ENCODE measurements at places on chromosomes 12 and 14. TPM values are rescaled to one million over a fixed set of nuclear protein-coding genes. Genes with fewer than 3 reads are reported as not detected.

SERPINA3 gene
- total RNA-seq = not detected

PRB2 gene
- not detected for total RNA-seq

ZNF26 gene
- total RNA-seq = 16.5 TPM

KRT81 gene
- total RNA-seq = not detected

CEBPE gene
- 0.22 TPM for total RNA-seq

LETMD1 gene
- 61.8 TPM for total RNA-seq

E2F7 gene
- 7.9 TPM for total RNA-seq

TAS2R19 gene
- 0.88 TPM for total RNA-seq

DNA sequence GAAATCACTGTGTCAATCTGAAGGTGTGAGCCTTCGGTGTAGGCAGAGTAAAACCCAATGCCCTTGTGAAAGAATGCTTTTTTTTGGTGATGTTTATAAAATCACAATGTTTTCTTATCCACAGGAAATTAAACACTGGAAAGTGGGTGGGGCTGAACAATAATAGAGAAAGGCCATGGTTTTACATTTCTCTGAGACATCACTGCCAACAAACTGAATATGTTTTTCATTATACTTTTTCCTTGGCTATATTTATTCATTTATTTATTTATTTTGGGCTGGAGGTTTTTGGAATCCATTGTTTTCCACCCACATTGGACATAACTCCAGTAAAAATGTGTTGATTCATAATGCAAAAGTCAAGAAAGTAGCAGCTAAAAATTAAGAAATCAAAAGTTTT lies 16.9 kb downstream of the LRRK2 start:
- no peak for DNase-seq

DNA sequence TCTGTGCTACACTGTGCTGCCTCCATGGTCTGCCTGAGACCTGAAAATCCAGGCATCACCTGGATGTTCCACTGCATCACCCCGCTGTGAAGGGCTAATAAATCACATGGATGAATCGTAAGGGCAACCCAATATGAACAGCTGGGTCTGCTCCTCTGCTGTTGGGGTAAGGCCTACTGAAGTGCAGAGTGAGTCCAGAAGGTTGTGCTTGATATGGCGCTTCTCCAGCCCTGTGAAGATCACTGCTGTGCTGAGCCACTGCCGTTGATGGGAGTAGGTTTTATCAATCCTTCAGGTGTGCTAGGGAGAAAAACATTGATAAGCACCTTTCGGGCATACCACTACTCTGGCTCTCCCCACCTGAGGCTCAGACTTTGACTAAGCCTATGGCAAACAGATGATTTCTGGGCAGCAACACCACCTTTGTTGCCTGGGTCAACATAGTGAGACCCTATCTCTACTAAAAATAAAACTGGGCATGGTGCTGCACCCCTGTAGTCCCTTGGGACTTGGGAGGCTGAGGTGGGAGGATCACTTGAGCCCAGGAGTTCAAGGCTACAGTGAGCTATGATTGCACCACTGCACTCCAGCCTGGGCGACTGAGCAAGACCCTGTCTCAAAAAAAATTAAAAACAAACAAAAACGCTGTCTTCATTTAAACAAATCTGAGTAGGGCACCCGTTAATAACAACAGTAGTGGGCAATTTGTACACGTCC lies 1.7 kb downstream of the ACVRL1 start:
- no peak for DNase-seq

DNA sequence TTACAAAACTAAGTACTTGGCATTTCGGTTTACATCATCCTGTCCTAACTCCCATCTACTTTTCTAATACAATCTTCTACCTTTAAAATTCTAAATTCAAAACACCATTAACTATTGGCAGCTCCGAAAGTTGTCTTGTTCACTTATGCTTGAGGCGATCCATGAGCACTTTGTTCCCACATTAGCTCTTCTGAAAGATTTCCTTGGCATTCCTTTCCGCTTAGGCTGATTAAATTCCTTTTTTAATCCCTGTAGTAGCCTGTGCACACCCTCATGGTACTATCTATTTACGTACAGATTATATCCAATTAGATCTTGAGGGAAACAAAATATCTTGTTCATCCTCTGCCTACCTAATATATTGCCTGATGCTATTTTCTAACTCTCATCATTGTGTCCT lies 480.7 kb downstream of the PRKD1 start:
- DNase-seq = no peak

DNA sequence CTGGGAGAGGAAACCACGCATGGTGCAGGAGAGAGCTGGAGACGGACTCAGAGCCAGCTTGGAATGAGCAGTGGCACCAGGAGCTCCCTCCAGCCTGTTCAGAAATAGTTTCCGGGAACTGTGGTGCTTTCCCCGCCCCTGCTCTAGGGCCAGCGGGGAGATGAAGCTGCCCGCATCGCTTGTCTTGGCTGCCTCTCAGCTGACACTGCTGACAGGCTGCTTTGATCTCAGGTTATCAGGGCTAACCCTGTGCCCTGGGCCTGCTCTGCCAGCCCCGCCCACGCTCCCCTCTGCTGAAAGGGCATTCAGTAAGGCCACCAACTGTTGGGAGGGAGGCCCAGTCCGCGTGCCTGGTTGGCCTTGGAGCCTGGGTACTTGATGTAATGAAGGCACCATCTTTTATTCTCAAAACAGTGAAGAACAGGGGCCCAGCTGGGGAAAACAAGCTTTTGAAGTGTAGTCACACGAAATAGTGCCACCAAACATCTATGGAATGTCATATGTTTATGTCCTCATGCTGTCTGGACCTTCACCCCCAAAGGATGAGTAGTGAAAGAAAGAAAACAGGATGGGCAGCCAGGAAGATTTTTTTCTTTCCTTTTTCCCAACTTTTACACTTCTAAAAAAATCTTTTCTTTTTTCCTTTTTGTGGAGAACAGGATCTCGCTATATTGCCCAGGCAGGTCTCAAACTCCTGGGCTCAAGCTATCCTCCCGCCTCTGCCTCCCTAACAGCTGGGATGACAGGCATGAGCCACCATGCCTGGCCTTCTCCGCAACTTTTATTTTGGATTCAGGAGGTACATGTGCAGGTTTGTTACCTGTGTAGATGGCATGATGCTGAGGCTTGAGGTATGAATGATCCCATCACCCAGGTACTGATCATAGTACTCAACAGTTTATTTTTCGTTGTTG lies 115.9 kb upstream of the TBX3 start:
- no peak for DNase-seq

GRCh38 chr14:105292826-105293711 lies 7.7 kb downstream of the BRF1 start:
- DNase-seq = no peak

GRCh38 chr14:80237143-80237542 lies 25.8 kb upstream of the DIO2 start:
- DNase-seq = no peak

- no peak for DNase-seq
Observed at GRCh38 chr12:110279566-110280375, 1.3 kb upstream of the ATP2A2 start.

- DNase-seq = no peak
Observed at GRCh38 chr12:115456946-115457689, 773.1 kb upstream of the TBX3 start.

DNA sequence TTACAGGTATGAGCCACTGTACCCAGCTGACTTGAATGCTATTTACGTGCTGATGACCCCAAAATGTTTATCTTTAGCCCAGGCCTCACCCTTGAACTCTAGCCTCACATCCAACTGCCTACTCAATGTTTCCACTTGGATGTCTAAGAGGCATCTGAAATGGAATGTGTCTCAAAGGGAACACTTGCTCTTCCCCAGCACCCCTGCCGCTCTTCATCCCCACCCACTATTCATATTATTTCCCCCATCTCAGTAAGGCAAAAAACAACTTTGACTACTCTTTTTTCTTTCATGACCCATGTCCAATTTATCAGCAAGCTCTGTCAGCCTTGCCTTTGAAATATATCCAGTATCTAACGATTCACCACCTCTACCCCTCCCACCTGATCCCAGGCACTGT lies 204.6 kb downstream of the PAWR start:
- no peak for DNase-seq

DNA sequence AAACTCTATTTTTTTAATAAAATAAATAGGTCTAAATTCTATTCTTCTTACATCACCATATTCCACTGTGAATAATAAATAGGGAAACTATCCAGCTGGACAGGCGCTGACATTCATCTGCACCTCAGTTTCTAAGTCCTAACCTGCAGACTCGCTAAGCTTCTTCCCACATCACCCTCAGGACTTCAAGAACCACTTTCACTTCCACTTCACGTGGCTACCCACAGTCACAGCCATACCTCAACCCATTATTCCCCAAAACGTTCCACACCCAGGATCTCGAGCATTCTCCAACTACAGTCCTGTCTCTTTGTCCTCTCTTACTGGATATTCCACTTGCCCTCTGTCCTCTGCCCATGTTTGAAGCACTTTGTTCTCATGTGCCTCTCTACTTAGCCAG lies 71.1 kb downstream of the C2CD5 start:
- DNase-seq = no peak

DNA sequence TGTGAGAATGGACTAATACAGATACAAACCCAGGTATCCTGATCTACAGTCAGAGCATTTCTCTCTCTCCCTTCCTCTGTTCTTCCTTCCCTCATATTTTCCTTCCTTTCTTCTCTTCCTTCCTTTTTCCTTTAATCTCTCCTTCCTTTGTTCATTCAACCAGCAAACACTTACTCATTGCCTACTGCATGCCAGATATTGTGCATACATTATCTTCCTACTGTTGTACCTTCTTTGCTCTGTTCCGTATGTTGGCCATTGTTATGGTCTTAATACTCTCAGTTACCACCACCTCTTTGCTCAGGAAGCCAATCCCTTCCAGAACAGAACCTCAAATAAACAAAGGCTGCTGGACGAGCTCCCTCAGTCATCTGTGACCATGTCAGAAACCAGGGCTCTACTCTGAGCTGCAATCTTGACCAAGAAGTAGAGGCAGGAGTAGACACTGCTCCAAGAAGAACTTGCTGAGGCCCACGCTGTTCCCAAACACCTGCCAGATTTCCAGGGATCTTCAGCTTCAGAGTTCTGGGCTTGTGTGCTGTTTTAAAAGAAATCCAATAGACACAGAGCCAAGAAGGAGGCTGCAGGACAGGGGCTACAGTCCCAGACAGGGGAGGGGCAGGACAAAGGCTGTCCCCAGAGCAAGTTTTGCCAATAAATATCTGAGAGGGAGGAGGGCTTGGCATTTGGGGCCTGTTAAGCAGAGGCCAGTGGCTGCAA lies 526.7 kb upstream of the TBX3 start:
- DNase-seq = no peak

DNA sequence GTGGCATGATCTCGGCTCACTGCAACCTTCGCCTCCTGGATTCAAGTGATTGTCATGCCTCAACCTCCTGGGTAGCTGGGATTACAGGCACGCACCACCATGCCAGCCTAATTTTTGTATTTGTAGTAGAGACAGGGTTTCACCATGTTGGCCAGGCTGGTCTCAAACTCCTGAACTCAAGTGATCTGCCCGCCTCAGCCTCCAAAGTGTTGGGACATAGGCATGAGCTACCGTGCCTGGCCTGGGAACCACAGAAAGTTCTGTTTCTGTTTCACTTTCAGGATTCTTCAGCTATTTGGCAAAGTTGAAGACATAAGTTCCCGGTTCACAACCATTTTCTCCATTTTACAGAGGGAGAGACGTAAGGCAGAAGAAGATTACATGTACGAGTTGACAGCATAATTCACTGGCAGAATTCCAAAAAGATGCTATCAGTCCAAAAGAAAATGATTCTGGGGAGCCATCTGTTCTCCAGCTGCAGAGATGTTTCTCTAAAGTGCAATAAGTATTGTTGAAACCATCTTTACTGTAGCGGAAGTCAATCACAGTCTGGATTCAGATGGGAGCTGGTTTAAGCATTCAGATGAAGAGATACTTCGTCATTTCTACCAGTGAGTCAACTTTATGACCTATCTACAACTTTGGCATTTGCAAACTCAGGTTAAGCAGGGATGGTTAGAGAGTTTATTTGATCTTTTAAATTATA lies 8.1 kb upstream of the RNF34 start:
- DNase-seq = no peak

DNA sequence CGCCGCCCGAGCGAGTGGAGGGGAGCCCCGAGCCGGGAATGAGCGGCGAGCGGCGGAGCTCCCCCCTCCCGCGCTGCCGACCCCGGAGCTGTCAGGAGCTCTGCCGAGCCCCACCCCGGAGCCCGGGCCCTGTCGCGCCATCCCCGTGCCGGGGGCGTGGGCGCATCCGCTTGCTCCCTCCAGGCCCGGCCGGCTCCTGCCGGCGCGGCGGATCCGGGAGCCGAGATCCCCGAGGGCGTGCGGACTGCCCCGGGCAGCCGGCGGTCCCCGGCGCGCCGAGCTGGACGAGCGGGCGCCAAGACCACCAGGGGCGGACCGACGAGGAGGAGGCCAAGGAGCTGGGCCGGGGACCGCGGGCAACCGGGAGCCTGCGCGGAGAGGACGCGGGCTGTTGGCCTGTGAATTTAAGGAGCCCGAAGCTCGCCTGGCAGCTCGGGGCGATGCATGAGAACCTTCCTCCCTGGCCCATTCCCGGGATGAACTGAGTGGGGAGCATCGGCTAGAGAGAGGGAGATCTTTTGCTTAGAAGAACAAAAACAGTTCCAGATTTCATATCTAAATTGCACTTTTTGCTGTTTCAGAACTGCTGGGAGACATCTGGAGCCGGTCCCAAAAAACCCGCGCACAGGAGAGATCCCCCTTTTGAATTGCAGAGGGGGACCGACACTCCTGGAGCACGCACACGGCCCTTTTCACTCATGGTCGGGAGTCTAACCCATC lies 2.0 kb downstream of the PTHLH start:
- DNase-seq = no peak

DNA sequence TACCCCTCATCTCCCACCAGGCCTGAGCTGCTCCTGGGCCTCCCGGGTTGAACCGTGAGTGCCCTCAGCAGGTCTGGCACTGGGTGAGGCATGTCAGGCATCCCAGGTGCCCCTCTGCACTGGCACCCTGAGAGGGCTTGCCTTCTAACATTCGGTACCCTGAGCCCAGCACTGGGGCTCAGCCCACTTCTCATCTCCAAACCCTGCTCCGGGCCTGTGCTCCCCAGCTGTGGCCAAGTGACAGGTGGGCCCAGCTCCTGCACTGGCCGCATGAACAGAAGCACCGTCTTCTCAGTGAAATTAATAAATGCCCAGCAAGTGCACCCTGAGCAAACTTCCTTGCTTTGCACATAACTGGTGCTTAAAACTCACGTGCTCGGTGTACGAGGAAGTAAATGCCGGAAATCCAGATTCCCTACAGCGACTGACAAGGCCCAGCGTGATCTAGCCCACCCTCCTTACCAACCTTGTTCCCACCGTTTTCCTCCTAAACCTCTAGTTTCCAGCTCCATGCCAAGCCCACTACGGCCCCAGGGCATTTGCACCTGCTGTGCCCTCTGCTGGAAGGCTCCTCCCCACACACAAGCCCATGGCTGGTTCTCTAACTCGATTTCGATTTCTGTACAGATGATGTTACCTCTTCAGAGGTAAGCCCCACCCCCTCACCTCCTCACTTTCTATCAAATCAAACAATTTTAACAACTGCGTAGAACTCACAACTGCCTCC lies 115.2 kb upstream of the NCOR2 start:
- no peak for DNase-seq

DNA sequence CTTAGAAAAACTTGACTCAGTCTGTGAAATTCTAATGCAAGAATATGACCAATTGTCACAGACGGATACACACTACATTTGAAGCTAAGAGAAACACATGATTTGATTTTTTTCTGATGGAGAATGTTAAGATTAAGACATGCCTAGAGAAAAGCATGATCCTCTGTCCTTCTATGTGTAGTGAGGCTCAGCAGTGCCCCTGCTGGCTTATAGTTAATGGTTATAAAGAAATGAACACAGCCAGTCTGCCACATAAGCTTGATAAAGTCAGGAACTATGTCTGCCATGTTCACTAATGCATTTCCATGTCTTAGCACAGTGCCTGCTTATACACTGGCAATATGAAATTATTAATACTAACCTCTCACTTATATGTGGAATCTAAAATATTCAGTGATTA lies 168.1 kb upstream of the DAAM1 start:
- no peak for DNase-seq

Data from CD8-positive, alpha-beta memory T cell (primary cell).